Tibial nerve (tissue), 4 donors: ENCODE measurements at places on chromosomes 13 and 19. TPM values are rescaled to one million over a fixed set of nuclear protein-coding genes. Genes with fewer than 3 reads are reported as not detected.

Gene COX6B2
- total RNA-seq: not detected

Gene ASPDH
- not detected for total RNA-seq

Gene SIGLEC12
- total RNA-seq: not detected

Gene ZNF493
- total RNA-seq: 50.5 TPM

Gene RGS9BP
- total RNA-seq: 0.22 TPM

Gene CPB2
- total RNA-seq: not detected

Gene SIGLEC9
- total RNA-seq: 4.6 TPM

DNA sequence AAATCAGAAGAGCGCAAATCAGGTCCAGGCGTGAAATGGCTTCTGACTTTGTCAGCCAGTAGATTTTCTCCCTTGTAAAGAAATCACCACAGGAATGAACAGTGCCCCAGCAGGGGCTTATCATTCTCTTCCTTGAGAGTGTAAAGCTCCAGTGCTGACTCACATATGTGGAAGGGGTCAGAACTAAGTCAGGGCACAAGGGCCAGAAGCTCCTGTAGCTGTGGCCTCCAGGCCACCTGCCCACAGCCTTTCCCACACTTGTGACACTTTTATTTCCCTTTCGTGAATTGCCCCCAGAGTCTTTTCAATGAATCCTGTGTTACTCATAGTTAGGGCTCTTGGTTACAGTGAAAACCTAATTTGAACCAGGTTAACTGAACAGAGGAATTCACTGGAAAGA lies 99.6 kb downstream of the SUCLA2 start:
- no peak for DNase-seq

- no peak for DNase-seq
Observed at GRCh38 chr13:66154976-66155375, 1075.2 kb downstream of the PCDH9 start.

DNA sequence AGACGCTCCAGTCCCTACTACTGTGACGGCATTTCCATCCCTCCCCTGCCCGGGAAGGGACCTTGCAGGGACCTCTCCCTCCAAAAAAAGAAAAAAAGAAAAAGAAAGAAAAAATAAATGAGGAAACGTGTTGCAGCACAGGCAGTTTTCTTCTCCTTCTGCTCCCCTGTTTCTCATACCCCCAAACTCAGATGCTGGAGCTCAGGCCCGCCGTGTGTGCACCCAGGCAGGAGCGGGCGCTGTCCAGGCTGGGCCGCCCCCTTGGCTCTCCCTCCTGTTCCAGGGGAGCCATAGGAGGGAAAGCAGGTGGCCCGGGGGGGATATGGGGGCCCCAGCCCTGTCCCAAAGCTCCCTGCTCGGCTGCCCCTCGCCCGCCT lies 5.8 kb downstream of the YIPF2 start:
- no peak for DNase-seq

DNA sequence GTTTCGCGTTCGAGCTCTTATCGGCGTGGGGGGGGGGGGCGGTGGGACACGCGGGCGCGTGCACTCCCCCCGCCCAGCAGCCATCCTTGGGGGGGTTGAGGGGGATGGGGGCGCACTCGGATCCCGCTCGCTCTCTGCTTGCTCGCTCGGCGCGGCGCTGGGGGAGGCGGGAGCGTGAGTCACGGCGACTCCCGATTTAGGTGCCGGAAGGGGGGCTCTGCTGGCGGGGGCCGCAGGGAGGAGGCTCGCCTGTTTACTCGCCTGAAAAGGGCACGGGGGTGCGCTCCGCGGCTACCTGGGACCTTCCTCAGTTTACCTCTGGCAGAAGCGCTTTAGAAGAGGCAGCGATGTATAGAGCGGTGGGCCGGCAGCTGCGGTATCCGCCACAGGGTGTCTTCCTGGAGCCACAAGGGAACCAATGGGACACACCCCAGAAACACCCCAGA lies 1.1 kb upstream of the PDE4A start:
- DNase-seq: no peak

- DNase-seq: no peak
Observed at GRCh38 chr19:13913352-13913751, 7.4 kb downstream of the CC2D1A start.

- no peak for DNase-seq
Observed at GRCh38 chr13:113047587-113047986, 58.0 kb upstream of the F7 start.

- DNase-seq: peak; percentile 8
Observed at GRCh38 chr13:77698201-77699058, 943 bp downstream of the SLAIN1 start.

GRCh38 chr13:94394723-94395122 lies 84.8 kb downstream of the DCT start:
- DNase-seq: no peak

DNA sequence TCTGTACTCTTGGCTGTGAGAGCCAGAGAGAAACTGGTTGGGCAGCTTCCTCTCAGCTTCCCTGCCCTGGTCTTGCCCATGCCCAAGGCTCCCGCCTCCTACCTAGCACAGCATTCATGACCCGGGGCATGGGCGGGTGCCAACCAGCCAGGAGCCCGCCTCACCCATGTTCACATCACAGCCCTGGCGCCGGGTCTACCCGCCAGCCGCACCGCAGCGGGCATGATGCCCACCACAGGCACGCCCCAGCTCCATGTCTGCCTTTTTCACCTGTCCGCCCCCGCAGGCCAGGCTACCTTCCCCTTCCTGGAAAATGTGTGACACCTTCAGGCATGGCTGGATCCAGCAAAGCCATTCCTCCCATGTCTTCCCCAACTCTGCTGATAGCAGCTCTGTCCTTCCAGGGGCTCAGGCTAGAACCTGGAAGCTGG lies 42.1 kb downstream of the PTPRS start:
- DNase-seq: no peak
